ENCODE measurements at places on chromosomes 5 and 9.

DNA sequence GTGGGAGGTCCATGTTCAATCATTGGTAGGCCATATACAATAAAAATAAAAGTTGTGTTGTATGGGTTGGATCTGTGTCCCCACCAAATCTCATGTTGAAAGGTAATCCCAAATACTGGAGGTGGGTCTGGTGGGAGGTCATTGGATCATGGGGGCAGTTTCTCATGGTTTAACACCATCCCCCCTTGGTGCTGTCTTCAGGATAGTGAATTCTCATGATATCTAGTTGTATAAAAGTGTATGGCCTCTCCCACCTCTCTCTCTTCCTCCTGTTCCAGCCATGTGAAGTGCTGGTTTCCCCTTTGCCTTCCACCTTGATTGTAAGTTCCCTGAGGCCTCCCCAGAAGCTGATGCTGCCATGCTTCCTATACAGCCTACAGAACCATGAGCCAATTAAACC lies 15.1 kb downstream of the SPATA9 start:
- DNase-seq = no peak

DNA sequence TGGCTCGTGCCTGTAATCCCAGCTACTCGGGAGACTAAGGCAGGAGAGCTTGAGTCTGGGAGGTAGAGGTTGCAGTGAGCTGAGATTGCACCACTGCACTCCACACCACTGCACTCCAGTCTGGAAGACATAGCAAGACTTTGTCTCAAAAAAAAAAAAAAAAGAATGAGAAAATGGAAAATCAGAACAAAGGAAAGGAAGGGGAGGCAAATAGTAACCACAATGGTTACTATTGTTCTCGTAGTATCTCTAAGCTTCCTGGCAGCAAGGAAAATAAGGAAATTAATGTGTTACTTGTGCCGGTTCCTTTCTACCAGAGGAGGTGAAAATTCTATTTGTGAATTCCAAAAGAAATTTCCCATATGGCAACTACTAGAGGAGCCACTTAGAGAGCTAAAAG lies 48.5 kb upstream of the BNC2 start:
- DNase-seq = no peak

DNA sequence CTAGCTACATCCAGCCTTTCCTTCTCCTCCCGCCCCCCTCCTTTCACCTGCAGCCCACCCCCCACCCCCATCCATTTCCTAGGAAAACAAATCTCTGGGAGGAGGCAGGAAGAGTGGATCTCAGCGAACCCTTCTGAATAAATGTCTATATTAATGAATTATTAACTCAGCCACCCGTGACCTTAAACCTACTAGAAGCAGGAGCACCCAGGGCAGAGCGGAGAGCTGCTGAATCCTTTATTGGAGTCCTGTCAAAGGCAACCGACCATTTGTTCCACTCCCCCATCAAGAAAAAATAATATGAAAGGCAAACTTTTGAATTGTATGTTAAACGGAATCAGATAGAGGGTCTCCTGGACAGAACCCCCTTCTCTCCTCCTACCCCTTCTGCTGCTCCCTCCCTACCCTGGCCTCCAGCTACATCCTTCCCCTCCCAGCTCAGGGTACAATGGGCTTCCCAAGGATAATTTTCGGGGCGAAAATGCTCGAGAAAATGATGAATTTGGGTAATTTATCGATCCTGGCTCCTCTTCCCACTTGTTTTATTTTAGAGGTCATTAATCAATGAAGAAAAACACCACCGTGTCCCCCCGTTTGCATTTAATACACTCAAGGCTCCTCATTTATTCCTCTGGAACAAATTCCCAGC lies 3.3 kb upstream of the PRDM6 start:
- no peak for DNase-seq

- no peak for DNase-seq
These were observed 11.9 kb upstream of the LPCAT1 start for GRCh38 chr5:1535646-1536045.

DNA sequence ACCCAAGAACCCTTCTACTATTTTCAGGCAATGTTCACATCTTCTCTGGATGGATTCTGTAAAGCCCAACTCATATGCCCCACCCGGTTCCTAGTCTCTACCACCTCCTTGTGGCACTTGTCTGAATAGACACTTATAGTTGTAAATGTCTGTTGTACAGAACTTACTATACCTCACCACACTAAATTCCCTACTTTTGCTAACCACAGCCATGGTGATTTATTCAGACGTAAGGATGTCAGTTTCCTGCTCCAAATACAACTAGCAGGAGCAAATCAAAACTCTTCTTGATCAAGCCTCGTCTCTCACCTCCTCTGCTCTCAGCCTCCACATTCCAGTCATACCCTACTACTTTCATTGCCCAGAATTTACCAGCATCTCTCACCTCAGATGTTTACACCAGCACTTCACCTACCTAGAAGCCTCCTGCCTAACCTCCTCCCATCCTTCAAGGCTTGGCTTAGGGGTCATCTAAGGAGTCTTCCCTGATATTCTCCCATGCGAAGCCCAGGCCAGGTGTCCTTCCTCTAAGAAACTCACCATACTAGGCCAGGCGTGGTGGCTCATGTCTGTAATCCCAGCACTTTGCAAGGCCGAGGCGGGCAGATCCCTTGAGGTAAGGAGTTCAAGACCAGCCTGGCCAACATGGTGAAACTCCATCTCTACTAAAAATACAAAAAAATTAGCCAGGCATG lies 75.5 kb downstream of the MAPKAP1 start:
- DNase-seq = no peak

All from stimulated activated CD4-positive, alpha-beta T cell treated with anti-CD3 and anti-CD28 coated beads, TNF-alpha, amount 100 ng/mL, for 48 hours (primary cell).